ENCODE measurements at places on chromosomes 1 and 21.

- DNase-seq = peak; percentile 86
Measured at GRCh38 chr21:38733972-38734546, 71.7 kb upstream of the ETS2 start.

GRCh38 chr1:48955774-48956173 is 179.1 kb upstream of the BEND5 start:
- no peak for DNase-seq

- no peak for DNase-seq
Measured at GRCh38 chr1:211638246-211638645, 37.2 kb downstream of the NEK2 start.

- no peak for DNase-seq
Measured at GRCh38 chr21:37619464-37619974, 252.9 kb downstream of the DYRK1A start.

DNA sequence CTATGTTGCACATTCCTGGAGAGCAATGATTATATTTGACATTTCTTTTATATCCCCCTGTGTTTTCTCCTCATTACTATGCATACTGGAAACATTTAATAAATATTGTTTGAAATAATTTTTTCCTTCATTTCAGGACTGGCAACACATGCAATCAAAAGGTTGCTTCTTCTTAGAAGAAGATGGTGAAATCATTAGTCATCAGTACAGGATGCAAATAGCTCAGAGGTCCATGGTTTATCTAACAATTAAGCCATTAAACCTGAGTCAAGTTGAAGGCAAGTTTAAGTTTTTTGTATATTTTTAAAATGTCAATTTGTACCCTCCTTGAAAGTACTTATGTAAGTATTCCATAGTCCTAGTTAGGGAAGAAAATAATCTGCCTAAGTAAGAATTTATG is 22.5 kb downstream of the EFCAB7 start:
- no peak for DNase-seq

DNA sequence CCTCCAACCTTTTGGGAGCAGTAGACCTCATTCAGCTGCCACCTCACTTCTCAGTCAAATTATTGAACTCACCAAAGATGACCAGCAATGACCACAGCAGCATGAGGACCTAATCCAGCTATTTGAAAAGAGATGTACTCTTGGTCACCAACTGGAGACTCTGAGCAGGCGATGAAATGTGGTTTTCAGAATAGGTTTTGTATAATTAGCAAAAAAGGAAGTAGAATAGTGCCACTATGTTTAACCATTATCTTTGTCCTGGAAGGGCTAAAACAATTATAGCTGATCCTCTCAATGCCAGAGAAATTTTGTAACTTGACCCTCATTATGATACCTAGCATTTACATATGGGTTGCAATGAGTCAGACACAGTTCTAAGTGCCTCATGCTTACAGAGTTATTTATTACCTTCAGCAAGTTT is at the start of gene FCRL2:
FCRL2 (minus strand) TSS at position 162 of the 421 bp plus-strand sequence; CDS start at position 103, 59 bp downstream.
- DNase-seq = no peak

DNA sequence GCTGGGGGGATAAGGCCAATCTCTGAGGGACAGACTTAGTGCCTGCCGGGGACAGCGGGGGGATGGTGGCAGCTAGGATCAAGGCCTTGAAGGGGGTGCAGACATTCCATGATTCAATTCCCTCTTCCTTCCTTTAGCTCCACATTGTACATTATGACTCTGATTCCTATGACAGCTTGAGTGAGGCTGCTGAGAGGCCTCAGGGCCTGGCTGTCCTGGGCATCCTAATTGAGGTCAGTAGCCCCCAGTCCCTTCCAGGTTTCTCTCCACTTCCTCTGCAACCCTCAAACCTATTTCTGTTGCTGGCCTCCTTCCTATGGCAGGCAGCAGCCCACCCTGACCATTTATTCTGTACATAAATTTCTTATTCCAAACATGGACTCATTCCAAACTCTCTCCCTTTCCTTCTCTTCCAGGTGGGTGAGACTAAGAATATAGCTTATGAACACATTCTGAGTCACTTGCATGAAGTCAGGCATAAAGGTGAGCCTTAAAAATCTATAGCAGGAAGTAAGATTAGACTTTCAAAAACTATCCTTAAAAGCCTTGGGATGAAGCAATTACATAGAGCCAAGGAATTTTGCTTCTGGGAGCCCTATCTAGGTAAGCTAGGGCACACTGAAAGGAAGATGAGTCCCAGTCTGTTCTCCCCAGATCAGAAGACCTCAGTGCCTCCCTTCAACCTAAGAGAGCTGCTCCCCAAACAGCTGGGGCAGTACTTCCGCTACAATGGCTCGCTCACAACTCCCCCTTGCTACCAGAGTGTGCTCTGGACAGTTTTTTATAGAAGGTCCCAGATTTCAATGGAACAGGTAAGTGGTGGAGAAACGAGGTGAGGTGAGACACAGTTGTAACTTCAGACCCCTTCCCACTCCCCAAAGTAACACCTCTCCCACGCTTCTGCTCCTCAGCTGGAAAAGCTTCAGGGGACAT is 5.1 kb downstream of the CA14 start:
- no peak for DNase-seq

DNA sequence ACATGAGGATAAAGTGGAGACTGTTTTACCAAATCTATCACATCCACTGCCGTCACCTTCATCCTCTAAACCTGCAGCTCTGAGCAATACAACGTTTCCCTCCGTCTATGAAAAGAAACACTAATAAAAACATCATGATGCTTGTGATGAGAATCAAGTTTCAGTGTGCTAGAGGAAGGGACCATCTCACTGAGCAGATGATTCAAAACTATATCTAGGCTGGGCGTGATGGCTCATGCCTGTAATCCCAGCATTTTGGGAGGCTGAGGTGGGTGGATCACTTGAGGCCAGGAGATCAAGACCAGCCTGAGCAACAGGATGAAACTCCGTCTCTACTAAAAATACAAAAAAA is 14.7 kb upstream of the MYOM3 start:
- no peak for DNase-seq

- DNase-seq = no peak
Measured at GRCh38 chr1:236332092-236332758, 50.5 kb upstream of the ERO1B start.

GRCh38 chr1:114671011-114671938 is 1.4 kb upstream of the DENND2C start:
- DNase-seq = no peak

DNA sequence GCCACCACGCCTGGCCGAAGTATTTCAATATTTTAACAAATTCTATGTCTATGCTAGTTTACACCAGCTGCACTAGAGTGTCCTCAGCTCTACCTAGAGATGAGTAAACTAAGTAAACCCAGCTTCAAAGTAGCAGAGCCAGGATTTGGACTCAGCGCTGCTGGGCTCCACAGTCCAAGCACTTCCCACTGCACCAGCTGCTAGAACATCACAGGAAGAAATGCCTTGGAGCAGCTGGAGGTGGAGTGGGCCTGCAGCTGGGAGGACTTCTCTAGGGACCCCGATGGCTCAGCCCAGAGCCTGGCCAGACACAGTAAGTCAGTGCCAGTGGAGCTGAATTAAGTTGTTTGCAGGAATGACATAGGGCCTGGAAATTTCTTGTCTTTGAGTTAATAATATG is 10.2 kb upstream of the SMIM12 start:
- DNase-seq = no peak

DNA sequence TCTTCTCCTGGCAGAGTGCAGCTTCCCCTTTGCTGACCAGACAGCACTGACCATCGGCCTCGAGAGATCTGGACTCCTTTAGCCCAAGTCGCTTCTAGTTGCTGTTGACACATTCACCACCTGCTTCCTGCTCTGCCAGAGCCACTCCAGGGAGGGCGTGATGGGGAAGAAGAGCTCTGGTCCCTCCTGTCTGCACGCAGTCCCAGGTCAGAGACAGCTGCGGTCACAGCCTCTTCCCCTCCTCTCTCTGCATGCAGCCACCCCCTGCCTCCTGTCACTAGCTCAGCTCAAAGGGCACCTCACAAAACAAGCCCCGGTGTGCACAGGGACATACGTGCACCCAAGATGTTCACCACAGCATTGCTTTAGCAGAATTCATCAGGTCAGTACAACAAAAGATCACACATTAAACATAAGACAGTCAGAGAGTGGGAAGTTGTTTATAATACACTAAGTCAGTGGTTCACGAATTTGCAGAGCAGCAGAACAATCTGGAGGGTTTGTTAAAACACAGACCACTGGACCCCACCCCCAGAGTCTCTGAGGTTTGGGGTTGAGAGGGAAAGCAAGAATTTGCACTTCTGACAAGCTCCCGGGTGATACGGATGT is 132.9 kb downstream of the SYF2 start:
- peak; percentile 62 for DNase-seq

- DNase-seq = no peak
Measured at GRCh38 chr1:63670164-63670563, 77.0 kb downstream of the PGM1 start.

- DNase-seq = peak; percentile 27
Measured at GRCh38 chr1:9882296-9882944, 27.6 kb downstream of the CTNNBIP1 start.

- DNase-seq = peak; percentile 54
Measured at GRCh38 chr1:76868154-76868882, 1.0 kb downstream of the ST6GALNAC5 start.

- no peak for DNase-seq
Measured at GRCh38 chr1:3063379-3064295, 5.4 kb upstream of the PRDM16 start.

GRCh38 chr1:48810740-48811139 is 34.0 kb upstream of the BEND5 start:
- no peak for DNase-seq

GRCh38 chr1:211349741-211350140 is 23.1 kb downstream of the TRAF5 start:
- DNase-seq = no peak

DNA sequence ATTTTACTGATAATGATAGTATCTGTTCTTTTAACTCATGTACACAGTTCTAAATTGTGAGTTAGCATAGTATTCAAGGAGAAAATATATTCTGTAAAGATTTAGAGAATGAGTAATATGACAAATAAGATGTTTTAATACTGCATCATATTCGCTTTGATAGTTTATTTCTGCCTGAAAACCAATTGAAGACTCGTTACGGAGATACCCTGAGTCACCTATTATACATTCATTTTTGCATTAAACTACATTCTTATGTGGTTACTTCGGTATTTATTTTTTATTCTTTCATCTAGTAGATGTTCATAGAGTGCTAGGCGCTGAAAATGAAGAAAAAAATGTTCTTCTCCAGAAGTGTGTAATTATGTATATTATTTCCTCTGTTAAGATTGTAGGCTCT is 5.3 kb downstream of the UHMK1 start:
- DNase-seq = no peak

DNA sequence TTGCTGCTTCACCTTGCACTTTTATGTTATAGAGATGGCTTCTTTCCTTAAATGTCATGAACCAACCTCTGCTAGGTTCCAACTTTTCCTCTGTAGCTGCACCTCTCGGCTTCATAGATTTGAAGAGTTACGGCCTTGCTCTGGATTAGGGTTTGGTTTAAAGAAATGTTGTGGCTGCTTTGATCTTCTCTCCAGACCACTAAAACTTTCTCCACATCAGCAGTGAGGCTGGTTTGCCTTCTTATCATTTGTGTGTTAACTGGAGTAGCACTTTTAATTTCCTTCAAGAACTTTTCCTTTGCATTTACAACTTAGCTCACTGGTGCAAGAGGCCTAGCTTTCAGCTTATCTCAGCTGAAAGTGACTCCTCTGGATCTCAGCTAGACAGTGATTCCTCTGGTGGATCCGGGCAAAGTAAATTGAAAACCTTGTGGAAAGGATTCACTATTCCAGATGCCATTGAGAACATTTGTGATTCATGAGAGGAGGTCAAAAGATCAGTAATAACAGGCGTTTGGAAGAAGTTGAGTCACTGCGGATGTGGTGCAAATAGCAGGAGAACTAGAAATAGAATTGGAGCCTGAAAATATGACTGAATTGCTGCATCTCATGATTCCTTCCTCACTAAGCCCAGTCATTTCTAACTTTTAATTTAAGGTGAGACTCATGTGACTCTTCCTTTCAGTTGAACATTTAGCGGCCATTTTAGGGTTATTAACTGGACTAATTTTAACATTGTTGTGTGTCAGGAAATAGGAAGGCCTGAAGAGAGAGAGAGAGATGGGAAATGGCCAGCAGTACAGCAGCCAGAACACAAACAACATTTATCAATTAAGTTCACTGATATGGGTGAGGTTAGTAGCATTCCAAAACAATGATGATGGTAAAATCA is 16.2 kb upstream of the RGS1 start:
- no peak for DNase-seq

DNA sequence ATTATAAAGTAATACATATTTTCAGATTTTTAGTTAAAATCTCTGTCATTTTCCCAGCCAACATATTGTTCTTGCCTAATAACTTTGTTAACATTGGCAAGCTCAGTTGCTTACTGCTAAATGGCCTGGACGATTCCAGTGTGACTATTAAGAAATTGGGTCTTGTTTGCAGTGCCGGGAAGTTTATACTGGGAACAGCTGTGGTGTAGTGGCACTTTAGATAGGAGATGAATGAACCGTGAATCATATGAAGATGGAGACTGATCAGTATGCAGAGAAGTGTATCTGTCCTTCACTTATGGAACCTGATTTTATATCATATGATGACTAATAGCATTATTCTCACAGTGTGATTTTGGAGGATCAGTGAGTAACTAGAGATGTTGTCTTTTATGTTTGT is 3.3 kb downstream of the CHRM3 start:
- no peak for DNase-seq

GRCh38 chr1:22112554-22112953 is 30.3 kb downstream of the WNT4 start:
- no peak for DNase-seq

DNA sequence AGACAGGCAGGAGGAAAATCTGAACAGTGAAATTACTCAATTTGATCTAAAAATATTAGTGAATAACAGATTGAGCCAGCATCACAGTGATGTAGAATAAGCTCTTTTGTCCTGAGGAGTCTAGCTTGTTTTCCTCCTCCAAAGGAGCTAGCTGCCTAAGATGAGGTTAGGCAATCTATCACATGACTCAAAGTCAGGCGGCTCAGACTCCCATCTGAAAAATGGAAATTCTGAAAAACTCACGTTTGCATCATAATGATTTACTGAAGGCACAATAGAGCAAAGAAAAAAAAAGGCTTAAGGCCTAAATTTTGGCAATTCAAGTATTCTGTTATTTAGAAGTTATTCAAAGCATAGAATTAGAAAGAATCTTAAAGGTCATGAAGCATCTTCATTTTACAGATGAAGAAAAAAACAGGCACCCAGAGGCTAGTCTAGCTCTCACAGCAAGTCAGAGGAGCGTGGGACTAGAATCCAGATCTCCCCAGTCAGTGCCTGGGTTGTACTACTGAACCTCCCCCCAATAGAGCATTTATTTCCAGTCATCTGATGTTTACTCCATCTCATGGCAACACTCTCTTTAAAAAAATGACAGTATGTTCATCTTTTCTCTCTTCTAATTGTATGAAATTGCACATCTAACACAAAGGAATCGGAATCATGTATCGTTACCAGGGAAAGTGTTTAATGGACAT is 62.5 kb upstream of the ATF3 start:
- no peak for DNase-seq

GRCh38 chr1:107432108-107432507 is 291.3 kb downstream of the NTNG1 start:
- no peak for DNase-seq

DNA sequence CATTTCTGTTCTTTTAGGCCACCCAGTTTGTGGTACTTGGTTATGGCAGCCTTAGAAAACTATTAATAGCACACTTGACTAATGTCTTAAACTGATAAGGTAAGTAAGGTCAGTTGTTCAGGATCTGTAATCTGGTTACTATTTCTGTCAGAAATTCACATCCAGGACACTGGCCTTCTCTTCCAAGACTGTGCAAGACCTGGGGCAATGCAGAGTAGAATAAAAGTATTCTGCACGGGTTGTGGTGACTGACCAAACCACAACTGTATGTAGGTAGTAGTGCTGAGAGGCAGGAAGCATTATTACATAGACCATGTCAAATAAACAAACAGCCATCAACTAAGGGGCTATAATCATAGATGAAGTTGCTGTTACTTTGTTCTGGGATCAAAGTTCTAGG is 46.7 kb downstream of the WARS2 start:
- no peak for DNase-seq

All from activated T-cell treated with anti-CD3 and anti-CD28 coated beads, Interleukin-2, amount 50 U/mL, for 48 hours (primary cell).